ENCODE measurements at places on chromosomes 7 and 10. TPM values are rescaled to one million over a fixed set of nuclear protein-coding genes. Genes with fewer than 3 reads are reported as not detected.

DNA sequence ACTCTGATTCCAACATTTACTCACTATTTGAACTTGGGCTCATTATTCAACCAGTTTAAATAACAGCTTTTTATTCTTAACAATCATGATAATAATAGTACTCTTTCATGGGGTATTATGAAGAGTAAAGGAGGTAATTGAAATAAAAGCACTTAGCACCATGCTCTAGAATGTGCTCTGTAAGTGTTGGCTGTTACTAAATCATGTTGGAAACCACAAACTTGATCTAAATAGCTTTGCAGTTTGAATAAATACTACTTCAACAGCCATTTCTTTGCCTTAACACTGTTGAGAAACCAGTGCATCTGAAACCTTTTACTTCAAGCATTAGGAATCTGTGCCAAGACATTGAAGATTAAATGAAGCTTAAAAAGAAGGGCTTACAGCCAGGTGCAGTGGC is 7.9 kb upstream of the UPF2 start:
- no peaks in the 10 kb centered on the region for H3K27me3 ChIP-seq
- no peak overlapping the region for H3K4me3 ChIP-seq
- peaks cover 8% of the 10 kb centered on the region for H3K4me1 ChIP-seq
- H3K36me3 ChIP-seq: no peaks in the 10 kb centered on the region
- no peak for DNase-seq
- H3K27ac ChIP-seq: peak overlapping the region; percentile 5

- H3K36me3 ChIP-seq: no peaks in the 10 kb centered on the region
- no peak overlapping the region for H3K4me3 ChIP-seq
- H3K27me3 ChIP-seq: no peaks in the 10 kb centered on the region
- H3K27ac ChIP-seq: peak overlapping the region; percentile 6
- no peak for DNase-seq
Observed at GRCh38 chr10:72245949-72246525, 27.7 kb upstream of the DDIT4 start.

DNA sequence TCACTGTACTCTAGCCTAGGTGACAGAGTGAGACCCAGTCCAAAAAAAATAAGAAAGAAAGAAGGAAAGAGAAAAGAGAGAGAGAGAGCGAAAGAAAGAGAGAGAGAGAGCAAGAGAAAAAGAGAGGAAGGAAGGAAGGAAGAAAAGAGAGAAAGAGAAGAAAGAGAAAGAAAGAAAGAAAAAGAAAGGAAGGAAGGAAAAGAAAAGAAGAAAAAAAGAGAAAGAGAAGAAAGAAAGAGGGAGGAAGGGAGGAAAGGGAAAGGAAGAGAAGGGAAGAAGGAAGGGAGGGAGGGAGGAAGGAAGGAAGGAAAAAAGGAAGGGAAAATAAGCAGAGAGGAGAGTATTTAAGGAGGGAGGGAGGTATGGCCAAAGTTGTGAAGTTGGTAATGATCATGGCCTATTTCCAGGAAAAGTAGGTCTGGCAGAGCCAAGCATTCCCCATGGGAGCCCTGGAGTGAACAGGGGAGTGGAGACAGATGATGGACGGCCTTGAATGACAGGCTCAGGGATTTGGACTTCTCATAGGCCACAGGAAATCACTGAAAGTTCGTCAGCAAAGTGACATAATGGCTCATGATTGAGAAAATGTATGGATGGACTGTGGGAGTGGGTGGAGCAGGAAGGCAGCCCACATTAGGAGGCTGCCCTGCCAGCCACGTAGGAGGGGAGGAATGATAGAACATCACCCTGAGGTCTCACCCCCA is 44.8 kb upstream of the CUX1 start:
- no peak overlapping the region for H3K4me3 ChIP-seq
- DNase-seq: no peak
- no peak overlapping the region for H3K27ac ChIP-seq
- no peaks in the 10 kb centered on the region for H3K36me3 ChIP-seq
- H3K27me3 ChIP-seq: no peaks in the 10 kb centered on the region

- H3K4me1 ChIP-seq: no peaks in the 10 kb centered on the region
- H3K4me3 ChIP-seq: no peak overlapping the region
- H3K27ac ChIP-seq: no peak overlapping the region
- H3K36me3 ChIP-seq: peaks cover 62% of the 10 kb centered on the region
- H3K27me3 ChIP-seq: no peaks in the 10 kb centered on the region
Observed at GRCh38 chr7:149765399-149766121, 7.8 kb downstream of the ZNF467 start.

- no peak for DNase-seq
- H3K27ac ChIP-seq: no peak overlapping the region
- no peaks in the 10 kb centered on the region for H3K27me3 ChIP-seq
- no peaks in the 10 kb centered on the region for H3K36me3 ChIP-seq
- H3K4me1 ChIP-seq: no peaks in the 10 kb centered on the region
- H3K4me3 ChIP-seq: no peak overlapping the region
Observed at GRCh38 chr7:38060637-38061036, 117.4 kb upstream of the STARD3NL start.

Gene NUTM2A
- 0.45 TPM for total RNA-seq

Gene ZNF777
- total RNA-seq: 9.0 TPM

Gene PHYHIPL
- not detected for total RNA-seq

GRCh38 chr7:15648461-15648961 is 38.0 kb downstream of the MEOX2 start:
- H3K27ac ChIP-seq: no peak overlapping the region
- no peaks in the 10 kb centered on the region for H3K27me3 ChIP-seq
- no peak for DNase-seq
- H3K4me1 ChIP-seq: no peaks in the 10 kb centered on the region
- no peak overlapping the region for H3K4me3 ChIP-seq
- no peaks in the 10 kb centered on the region for H3K36me3 ChIP-seq

Gene ZNF775
- total RNA-seq: 17.0 TPM

Gene HACD1
- 20.9 TPM for total RNA-seq

GRCh38 chr7:105776068-105776790 is 100.2 kb downstream of the ATXN7L1 start:
- H3K27ac ChIP-seq: no peak overlapping the region
- H3K4me1 ChIP-seq: peaks cover 28% of the 10 kb centered on the region
- DNase-seq: peak; percentile 34
- H3K4me3 ChIP-seq: no peak overlapping the region

Gene PCGF6
- total RNA-seq: 15.1 TPM

Gene ASB13
- 14.6 TPM for total RNA-seq

- peaks cover 73% of the 10 kb centered on the region for H3K27me3 ChIP-seq
- H3K36me3 ChIP-seq: no peaks in the 10 kb centered on the region
- H3K4me1 ChIP-seq: peaks cover 16% of the 10 kb centered on the region
- H3K4me3 ChIP-seq: no peak overlapping the region
- DNase-seq: peak; percentile 25
- H3K27ac ChIP-seq: no peak overlapping the region
Observed at GRCh38 chr7:156994417-156994816, 16.0 kb downstream of the MNX1 start.

- H3K4me1 ChIP-seq: peaks cover 13% of the 10 kb centered on the region
- no peaks in the 10 kb centered on the region for H3K36me3 ChIP-seq
- DNase-seq: peak; percentile 3
- no peaks in the 10 kb centered on the region for H3K27me3 ChIP-seq
Observed at GRCh38 chr10:67242528-67242927, 316.7 kb downstream of the LRRTM3 start.

Gene NPTX2
- 4.8 TPM for total RNA-seq

DNA sequence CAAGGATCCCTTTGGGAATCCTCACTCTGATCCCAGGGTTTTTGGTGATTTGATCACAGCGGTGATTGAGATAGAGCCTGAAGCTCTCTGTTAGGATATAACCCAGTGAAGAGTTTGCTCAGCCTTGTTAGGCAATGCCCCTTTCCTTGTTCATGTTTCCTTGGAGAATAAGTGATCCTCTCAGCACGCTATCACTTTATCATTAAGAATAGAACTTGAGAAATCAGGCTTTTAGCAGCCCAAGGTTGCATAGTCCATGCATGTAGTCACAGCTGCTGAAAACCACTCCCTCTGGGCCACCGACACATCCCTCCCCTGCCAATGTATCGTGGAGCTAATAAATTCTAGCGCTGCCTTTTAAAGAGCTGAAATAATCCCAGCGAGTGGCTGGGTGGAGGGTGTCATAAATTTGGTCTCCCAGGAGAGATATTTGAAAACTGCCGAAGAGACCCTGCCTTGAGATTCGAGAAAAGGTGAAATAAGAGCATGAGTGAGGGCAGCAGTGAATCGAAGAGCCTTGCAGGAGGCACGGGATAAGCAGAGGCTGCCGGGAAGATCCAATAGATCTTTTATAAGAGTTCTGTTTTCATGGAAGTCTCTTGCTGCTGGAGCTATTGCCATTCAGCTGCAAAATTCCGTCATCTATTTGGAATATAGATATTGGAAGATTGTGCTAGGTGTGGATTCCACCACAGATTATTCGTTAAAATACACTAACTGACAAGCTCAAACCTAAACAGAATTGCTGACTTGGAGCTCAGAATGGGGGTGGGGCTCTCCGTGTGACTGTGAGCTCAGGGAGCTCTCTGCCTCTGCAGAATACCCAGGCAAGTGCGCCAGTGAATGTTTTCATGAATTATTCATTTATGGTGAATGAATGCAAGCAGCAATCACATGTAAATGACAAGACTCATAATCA is 249.8 kb downstream of the TRIL start:
- no peak overlapping the region for H3K4me3 ChIP-seq
- peaks cover 7% of the 10 kb centered on the region for H3K4me1 ChIP-seq
- DNase-seq: no peak

Gene PRLHR
- not detected for total RNA-seq

DNA sequence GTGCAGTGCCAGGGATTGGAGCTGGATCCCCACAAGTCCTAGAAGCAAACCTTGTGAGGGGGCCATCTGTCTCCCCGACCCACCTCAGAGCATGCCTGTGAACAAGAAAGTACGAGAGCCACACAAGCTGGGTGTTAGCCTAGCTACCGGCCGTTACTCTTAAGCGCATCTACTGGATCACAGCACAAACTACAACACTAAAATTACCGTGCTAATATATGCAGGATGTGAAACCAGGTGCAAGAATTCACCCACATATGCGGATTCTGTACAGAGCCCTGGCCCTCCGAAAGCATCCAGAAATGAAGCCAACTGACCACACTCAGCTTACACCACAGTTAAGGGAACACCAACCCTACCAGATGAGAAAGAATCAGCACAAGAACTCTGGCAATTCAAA is 16.0 kb upstream of the PRSS1 start:
- no peak for DNase-seq
- no peak overlapping the region for H3K4me3 ChIP-seq
- no peaks in the 10 kb centered on the region for H3K27me3 ChIP-seq
- no peaks in the 10 kb centered on the region for H3K4me1 ChIP-seq
- no peaks in the 10 kb centered on the region for H3K36me3 ChIP-seq
- H3K27ac ChIP-seq: no peak overlapping the region

- H3K36me3 ChIP-seq: no peaks in the 10 kb centered on the region
- no peak overlapping the region for H3K27ac ChIP-seq
- H3K27me3 ChIP-seq: no peaks in the 10 kb centered on the region
- H3K4me3 ChIP-seq: no peak overlapping the region
- H3K4me1 ChIP-seq: no peaks in the 10 kb centered on the region
Observed at GRCh38 chr7:117688126-117688525, 185.1 kb downstream of the CTTNBP2 start.

DNA sequence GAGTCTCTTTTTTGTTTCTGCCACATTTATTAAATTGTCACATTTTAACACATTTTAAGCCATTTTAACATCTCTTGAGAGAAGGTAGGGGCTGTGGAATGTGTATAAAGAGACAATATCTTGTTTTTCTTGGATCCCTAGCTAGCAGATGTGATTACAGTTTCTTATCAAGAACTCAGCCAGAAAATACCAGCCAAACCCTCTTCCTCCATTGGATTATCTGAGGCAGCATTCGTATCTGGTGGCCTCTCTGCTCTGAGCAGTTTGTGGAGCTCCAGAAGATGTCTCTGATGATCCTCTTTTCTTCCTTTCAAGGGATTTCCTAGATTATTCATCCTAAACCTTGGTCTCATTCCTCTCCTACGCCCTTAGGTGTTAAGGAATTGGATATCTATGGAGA is 35.3 kb upstream of the PFKFB3 start:
- DNase-seq: no peak
- peaks cover 4% of the 10 kb centered on the region for H3K36me3 ChIP-seq
- no peak overlapping the region for H3K4me3 ChIP-seq
- no peak overlapping the region for H3K27ac ChIP-seq
- H3K27me3 ChIP-seq: no peaks in the 10 kb centered on the region
- H3K4me1 ChIP-seq: peaks cover 60% of the 10 kb centered on the region

DNA sequence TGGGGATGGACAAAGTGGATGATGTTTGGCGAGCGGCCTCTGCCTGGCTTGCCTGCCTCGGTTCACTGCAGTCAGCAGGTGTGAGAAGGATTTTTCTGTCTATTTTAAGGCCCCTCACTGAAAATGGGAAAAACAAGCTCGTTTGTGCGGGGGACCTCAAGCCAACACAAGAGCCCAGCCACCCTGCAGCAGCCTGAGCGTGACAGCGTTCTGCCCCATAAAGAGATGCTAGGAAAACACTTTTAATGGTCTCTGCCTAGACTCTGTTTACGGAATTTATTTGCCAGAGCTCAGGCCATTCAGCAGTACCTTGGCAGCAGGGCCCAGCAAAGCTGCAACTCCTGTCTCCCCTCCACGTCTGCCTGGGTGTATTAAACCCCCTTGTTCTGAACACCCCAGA is 131.7 kb downstream of the GRK5 start:
- no peak for DNase-seq
- peaks cover 18% of the 10 kb centered on the region for H3K4me1 ChIP-seq
- H3K4me3 ChIP-seq: no peak overlapping the region
- H3K27me3 ChIP-seq: no peaks in the 10 kb centered on the region
